ENCODE measurements at places on chromosomes 12 and 14.
A peak's percentile ranks its signal among the peaks of the same experiment; 100 is the strongest.

- DNase-seq, result no peak
Observed at GRCh38 chr14:33386781-33387180, 448.1 kb downstream of the NPAS3 start.

DNA sequence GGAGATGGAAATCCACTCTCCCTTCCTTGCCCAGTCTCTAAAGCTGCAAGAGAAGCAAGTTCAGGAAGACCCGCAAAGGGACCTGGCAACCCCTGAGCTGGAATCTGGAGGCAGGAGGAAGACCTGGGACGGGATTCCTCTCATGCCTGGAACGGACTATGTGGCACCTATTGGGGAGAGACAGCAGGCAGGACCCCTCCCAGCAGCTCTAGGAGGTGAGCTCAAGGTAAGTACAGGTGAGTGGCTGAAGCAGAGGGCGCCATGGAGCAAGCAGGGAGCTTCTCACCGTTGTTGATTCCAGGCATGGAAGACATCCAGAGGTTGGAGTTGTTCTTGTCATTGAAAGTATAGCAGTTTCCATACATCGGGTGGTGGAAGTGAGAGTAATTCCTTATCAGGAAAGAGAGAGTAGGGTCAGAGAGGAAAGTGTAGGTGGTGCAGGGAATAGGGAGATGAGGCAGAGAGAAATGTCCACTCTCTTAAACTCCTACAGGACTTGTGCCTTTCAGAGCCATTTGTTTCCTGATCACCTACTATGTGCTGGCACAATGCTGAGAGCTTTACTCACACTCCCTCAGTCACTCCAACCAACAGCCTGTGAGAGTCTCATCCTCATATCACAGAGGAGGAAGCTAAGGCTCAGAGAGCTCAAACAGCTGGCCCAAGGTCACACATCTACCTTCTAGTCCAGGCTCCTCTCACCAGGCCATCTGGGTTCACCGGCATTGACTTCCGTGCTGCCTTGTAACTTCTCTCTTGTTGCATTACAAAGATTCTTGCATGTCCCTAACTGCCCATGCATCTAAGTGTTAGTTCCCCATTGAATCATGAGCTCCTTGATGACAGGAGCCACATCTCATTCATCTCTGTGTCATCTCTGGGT, 13.9 kb upstream of the TNFRSF1A start:
- DNase-seq, result no peak

DNA sequence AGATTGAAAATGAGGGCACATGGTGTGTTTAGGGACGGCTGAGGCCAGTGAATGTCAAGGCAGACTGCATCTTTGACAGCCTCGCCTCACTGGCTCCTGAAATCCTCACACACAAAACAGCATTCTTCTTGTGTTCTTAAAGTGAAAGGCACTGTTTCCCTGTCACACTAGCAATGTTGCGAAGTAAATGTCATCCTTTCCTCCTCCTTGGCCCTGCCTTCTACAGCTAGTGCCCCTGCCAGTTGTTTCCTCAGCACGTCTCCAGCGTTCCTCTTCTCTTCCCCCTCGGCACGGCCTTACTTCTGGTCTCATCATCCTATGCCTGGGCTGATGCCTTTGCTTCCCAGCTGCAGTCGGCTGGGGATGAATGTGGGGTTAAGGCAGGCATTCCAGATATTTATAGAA, 129.4 kb upstream of the DNM1L start:
- peak; percentile 76 for DNase-seq

GRCh38 chr14:65303190-65303898, 109.2 kb upstream of the FUT8 start:
- DNase-seq, result peak; percentile 61

DNA sequence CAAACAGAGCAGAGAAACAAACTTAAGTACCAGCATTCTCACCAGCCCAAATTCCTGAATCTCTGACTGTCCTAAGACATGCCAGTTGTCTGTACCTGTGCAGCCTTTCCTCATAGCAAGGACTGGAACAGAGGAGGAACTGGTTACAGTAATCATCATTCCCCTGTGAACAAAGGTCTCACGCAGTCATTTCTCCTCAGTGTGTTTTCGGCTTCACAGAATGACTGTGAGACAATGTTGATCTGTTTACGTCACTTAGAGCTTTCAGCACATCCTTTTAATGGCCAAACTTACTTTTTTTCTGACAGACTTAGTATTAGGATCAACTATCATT, 169.0 kb downstream of the FBXL14 start:
- DNase-seq, result no peak

DNA sequence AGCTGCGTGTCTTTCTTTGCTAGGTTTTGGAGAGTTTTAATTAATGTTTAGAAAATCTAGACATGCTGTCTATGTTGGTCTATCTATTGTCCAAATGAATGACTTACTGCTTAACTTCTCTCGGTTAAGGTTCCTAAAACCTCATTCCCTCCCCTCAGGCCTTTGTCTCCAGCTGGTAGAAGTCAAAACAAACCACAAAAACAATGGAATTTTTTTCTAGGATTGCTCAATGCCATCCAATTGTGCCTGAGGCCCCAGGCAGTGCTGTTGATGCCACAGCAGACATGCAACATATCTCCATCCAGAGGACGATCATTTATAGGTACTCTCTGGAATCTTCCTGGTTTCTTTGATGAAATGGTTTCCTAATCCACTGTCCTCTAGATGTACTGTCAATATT, 448.2 kb upstream of the TBX3 start:
- DNase-seq, result peak; percentile 68

DNA sequence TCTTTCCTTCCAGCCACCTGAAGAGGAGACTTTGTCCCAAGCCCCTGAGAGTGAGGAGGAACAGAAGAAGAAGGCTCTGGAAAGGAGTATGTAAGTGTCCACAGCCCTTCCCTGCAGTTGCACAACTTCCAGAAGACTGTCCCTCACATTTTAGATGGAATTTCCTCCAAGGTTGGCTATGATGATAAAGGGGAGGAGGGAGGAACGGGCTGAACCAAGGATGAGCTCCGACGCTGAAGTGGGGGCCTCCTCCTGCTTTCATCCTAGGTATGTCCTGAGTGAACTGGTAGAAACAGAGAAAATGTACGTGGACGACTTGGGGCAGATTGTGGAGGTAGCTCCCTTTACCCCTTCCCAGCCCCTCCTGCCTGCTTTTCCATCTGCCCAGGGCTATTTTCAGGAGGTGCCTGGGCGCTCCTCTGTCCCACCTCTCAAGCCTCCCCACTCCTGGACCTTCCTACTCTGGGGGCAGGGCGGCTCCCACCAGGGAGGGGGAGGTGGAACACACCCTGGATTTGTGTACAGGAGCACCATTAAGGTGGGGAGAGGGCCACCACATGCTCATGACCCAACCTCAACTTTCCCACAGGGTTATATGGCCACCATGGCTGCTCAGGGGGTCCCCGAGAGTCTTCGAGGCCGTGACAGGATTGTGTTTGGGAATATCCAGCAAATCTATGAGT, 2.3 kb downstream of the ARHGEF25 start:
- DNase-seq, result no peak

DNA sequence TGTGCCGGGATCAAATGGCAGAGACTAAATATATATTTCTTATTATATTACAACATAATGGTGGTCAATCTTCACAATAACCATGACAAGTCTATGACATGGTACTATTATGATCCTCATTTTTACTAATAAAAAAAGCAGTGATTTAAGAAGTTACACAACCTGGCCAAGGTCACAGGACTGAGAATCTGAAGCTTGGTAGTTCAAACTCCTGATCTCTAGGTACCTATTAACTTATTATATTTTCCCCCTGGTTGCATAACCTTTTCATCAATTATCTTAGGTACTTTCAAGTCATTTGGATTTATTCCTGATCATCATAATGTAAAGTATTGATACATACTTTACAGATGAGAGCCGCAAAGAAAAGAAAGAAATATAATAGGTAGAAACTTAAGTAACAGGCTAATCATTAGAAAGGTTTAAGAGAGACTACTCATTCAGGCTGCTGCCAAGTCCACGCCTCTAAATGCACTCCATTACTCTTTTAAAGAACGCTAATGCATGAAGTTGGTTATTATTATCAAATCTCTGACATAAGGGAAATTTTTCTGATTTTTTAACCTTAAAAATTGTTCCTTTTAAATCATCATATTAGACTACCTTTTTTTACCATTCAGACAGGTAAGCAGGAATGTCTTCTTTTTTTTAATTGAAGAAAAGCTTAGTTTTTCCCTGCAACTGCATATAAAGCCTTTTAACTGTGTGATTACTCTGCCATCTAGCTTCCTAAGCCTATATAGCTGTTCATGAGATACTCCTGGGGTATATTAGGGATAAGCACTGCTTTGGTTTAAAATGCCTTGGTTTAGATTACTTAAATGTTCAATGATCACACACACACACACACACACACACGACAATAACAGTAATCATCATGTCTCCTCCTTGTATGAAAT, 35.6 kb downstream of the RPS29 start:
- peak; percentile 52 for DNase-seq

DNA sequence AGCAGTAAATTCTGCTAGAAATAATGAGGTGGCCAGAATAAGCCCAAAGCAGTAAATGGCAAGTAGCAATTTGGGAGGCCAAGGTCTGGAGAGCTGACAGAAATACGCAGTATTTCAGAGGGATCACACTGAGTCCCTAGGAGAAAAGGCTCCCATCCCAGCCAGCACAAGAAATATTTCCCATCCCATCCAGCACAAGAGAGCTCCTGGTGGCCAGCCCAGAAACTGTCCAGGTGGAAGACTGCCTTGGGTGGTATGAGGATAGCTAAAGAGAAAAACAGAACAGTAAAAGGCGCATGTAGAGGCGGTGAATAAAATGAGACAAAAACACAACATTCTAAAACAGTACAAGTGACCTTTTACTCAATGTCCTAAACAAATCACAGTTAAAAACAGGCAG, 120.7 kb downstream of the HECTD4 start:
- DNase-seq, result no peak

GRCh38 chr12:102169922-102170621, 27.6 kb downstream of the PMCH start:
- peak; percentile 48 for DNase-seq

- peak; percentile 47 for DNase-seq
Observed at GRCh38 chr12:68237619-68238018, 12.0 kb upstream of the IL26 start.

DNA sequence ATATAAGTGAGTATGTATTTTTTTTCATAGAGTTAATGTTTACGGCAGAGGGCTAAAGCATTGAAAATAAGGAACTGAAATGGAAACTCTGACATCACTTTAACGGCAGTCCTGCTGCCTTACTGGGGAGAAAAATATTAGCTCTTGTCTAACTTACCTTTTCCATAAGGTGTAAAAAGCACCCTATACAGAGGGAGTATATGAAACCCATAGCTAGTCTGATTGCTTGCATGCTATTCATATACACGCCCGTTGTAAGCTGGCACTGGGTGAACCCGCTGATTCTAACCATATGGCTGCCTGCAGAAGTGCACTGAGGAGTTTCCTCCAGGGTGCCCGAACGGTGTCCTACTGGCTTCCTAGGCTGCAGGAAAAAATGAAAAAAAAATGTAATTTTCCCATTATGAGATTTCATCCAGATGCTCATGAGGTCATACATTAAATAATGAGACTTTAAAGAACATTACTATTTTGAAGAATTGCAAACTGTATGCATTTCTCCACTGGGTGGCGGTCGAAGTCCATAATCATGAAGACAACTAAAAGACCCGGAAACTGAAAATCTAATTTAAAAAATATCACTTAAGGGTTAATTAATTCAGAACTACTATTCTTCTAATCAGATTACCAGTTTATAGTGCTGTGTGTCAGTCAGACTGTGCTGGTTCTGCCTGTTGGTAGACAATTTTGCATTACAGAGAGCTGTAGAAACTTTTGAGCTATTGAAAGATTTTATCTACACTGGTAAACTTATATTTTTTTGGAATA, 144.7 kb downstream of the ALX1 start:
- DNase-seq, result peak; percentile 35

GRCh38 chr12:117031843-117032592, 67.2 kb downstream of the TESC start:
- DNase-seq, result no peak

GRCh38 chr12:109645708-109646107, 67.9 kb upstream of the FAM222A start:
- DNase-seq, result no peak

- DNase-seq, result no peak
Observed at GRCh38 chr14:58699681-58700205, 62.0 kb downstream of the DACT1 start.

DNA sequence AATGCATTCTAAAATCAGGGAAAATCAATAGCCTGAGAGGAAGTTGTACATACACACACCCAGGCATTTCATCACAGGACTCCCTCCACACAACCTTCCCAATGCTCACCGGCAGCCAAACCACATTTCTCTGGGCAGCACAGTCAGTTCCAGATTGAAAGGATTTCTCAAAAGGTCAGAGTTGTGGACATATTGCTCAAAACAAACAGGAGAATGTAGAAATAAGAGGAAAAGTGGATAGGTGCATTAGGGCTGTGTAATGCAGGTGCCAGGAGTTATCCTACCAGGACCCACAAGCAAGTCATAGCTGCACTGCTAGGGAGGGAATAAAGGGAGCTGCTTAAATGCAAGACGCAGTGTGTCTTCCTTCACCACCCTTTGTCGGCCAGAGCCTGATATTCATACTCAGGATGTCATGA, 62.9 kb downstream of the GCH1 start:
- peak; percentile 72 for DNase-seq

Data from fibroblast of the aortic adventitia (primary cell).